ENCODE measurements at places on chromosomes 12 and 14. TPM values are rescaled to one million over a fixed set of nuclear protein-coding genes. Genes with fewer than 3 reads are reported as not detected.
A peak's percentile ranks its signal among the peaks of the same experiment; 100 is the strongest.

DNA sequence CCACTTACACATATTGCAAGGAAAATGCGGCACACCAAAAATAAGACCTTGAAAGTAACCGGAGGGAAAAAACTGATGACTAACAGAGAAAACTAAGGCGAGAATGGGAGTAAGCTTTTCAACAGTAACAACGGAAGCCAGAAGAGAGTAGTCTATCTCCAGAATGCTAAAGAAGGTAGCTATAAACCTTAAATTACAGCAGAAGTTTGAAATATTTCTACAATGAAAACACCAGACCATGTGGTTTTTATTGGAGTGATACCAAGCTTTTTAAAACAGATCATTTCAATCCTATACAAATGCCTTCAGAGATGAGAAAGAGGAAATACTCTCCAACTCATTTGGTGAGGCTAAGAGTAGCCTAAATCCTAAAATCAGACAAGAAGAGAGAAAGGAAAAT is 209.5 kb downstream of the ANO6 start:
- DNase-seq, result no peak

SOAT2 gene
- 0.10 TPM for polyA plus RNA-seq

- DNase-seq, result no peak
Observed at GRCh38 chr12:55938826-55939501, 8.0 kb downstream of the DGKA start.

IGF1 gene
- 21.8 TPM for polyA plus RNA-seq

GRCh38 chr14:102975662-102976061 is 53.2 kb downstream of the AMN start:
- DNase-seq, result no peak

DNA sequence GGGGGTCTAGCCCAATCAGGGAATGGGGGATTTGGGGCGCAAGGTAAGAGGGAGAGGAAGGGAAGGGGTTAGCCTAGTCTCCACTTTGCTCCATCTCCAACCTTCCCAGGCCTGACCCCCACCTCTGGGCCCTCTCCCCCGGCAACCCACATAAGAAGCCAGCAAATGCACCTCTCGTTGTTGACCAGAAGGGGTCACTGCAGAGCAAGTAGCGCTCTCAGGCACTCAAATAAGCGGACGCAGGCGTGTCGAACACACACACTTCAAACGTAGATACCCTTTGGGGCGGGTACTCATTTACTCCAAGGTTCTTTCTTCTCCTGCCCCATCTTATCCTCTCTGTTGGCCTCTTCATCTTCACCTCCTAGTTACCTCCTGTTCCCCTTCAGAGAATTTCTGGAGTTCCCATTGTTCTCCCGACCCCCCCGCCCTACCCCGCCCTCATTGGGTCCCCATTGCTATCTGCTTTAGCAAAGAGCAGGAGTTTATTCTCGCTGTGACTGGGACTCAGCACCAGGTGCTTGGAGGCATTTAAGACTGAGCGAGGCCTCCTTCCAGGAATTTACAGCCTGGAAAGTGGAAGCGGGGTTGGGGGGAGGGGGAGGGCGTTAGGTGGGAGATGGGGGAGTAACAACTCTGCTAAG is 1.5 kb upstream of the SRRM4 start:
- DNase-seq, result no peak

RAD9B gene
- 2.7 TPM for polyA plus RNA-seq

KRT73 gene
- not detected for polyA plus RNA-seq

GRCh38 chr12:105067511-105068031 is 16.7 kb downstream of the ALDH1L2 start:
- DNase-seq, result no peak

GRCh38 chr12:124751654-124752355 is 111.9 kb downstream of the SCARB1 start:
- no peak for DNase-seq

DNA sequence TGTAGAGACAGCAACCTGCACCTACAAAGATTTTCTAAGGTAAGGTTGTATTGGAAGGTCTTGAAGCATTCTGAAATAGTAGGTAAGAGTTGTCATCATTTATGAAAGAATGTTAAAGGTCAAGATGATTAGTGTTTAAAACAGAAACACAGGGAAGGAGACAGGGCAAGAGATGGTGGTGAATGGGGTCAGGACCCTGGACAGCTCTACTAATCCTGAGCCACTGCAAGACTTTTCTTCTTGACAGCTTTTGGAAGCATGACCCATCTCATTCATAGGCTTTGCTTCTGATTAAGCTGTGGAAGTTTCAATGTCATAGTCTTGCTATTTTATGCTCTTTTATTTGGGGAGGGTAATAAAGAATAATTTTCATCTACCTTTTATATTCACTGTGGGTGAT is 75.5 kb upstream of the CAND1 start:
- peak; percentile 19 for DNase-seq

NANOG gene
- 0.61 TPM for polyA plus RNA-seq

- no peak for DNase-seq
Observed at GRCh38 chr12:27550653-27550975, 26.6 kb downstream of the PPFIBP1 start.

- no peak for DNase-seq
Observed at GRCh38 chr12:38523920-38524319, 207.3 kb downstream of the ALG10B start.

DNA sequence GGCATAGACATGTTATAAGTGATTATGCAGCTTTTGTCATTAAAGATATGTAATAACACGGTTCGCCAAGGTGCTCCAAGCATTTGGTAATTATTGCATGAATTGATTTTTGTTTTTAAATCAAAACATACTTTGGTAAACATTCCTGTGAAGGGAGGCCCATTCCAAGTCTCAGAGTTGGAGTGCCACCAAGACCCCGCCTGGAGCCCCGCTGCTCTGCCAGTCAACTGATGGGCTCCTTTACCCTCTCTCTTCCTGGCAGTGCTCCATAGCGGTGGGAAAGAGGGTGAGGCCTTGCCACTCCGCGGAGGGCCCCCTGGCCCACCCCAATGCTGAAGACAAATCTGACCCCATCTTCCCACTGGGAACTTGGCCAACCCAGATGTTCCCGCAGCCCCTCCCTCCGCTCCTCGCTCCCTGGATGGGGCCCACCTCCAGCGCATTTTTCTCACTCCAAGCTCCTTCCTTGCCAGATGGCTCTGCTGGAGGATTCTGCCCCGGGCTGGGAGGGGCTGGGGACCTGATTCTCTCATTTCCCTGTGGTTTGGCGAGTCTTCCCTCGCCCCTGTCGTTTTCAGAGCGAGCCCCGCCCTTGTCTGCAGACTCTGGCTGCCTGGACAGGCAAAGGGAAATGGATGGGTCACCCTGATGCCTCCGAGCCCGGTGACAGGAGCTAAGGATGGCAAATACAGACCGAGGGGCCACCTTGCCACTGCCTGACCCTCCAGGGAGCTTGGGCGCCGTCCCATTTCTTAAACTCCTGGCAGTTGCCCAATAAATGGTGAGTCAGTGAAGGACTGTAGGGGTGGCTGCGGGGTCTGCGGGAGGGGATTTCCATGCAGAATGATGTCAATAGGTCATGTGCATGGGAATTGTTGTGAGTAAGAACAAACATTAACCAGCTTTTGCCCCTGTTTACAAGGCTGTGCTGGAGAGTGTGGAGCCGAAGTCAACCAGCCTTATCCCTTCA is 9.2 kb upstream of the PAPLN start:
- DNase-seq, result peak; percentile 70

Measured in hindlimb muscle (tissue), 1 donor.